ENCODE measurements at places on chromosomes 4 and X. TPM values are rescaled to one million over a fixed set of nuclear protein-coding genes. Genes with fewer than 3 reads are reported as not detected.

- DNase-seq: no peak
Observed at GRCh38 chr4:11813951-11814446, 385.3 kb upstream of the HS3ST1 start.

GRCh38 chr4:124469981-124470380 lies 242.6 kb downstream of the ANKRD50 start:
- no peak for DNase-seq

GRCh38 chr4:113223001-113223400 lies 173.5 kb downstream of the ANK2 start:
- no peak for DNase-seq

DNA sequence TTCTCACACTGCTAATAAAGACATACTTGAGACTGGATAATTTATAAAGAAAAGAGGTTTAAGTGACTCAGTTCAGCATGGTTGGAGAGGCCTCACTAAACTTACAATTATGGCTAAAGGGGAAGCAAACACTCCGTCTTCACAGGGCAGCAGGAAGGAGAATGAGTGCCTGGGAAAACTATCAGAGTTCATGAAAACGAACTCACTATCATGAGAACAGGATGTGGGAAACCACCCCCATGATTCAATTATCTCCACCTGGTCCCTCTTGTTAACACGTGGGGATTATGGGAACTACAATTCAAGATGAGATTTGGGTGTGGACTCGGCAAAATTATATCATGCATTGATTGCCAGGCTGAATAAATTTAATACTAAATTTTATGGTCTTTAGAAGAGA lies 592.7 kb downstream of the GRXCR1 start:
- no peak for DNase-seq

DNA sequence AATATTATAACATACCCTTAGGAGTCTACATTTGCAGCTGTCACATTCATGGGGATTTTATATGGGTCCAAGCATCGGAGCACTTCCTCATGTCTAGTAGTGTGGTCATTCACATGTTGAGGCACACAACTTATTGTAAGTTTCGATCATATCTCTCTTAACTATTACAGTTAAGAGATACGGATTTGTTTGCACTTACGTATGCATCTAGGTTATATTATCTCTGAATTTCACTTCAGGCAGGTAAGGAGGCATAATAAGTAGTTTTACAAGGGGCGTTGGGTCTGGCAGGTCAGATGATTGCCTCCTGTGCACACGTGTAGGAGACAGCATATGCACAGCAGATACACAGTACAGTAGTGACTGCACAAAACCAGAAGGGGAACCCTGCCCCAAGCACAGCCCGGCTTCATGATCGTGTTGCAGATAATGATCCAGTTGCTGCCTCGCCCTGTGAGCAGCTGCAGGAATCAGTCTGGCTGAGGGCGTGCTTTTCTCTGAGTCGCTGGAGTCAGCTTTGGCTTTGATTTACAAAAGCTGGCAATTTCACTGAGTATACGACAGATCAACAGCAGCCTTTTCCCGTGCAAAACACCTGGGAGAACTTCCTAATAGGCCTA lies 302.9 kb upstream of the GATB start:
- DNase-seq: no peak

GRCh38 chr4:4913147-4913561 lies 53.7 kb downstream of the MSX1 start:
- DNase-seq: no peak

DNA sequence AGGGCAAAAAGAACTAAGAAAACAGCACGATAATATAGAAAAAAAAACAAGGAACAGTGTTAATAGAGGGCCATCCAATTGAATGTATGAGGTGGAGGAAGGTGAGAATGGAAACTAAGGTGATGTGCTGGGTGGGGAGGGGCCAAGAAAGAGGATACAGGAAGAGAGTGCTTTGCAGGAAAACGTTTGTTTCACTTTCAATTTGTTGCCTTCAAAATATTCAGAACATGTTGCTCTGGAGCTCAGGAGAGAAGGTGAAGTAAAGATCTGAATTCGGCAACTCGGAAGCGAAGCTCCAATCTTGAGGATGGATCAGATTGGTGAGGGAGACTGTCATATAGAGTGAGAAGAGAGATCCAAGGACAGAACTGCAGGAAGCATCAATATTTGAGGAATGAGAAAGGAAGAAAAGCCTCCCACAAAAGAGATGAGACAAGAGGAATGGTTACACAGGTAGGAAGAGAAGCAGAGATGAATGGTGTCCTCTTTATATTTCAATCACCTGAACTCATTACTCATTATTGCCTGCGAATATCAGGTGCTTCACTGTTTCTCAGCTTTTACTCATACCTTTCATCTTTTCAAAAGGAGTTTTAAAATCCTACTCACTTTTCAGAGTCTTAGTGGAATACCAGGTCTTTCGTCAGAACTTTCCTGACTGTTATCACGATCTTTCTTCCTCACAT lies 14.7 kb upstream of the SEC24D start:
- peak; percentile 55 for DNase-seq

DNA sequence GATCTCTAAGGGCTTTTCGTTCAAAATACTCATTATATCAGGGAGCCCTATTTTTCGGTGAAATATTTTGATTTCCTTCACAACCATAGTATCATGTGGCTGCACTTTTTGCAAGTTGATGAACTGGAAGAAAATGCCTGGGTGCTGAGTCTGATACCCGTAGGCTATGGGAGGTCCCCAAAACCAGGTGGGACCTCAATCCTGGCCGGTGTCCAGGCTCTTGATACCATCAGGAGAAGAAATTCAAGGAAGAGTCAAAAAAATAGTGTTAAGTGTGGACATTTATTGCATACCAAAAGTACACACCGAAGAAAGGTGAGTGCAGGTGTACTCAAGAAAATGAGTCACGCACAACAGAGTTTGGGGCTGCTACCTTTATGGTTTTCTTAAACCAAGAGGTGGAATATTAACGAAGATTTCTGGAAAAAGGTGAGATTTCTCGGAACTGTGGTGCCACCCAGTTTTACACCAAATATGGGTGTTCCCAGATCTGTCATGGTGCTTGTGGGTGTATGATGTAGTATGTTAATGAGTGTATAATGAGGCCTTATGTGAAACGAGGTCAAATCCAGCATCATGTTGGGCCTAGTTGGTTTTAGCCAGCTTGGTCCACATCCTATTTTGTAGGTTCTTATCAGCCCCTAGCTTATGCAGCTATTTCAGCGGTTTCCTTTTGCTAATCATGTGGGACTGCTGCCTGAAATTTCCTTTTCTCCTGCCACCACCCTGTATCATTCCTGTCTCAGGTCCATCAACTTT lies 29.9 kb downstream of the VCX2 start:
- DNase-seq: no peak

GRCh38 chr4:2755821-2756690 lies at the start of gene TNIP2:
TSS of gene TNIP2 (minus strand) at chr4:2756336. CDS start at chr4:2756289, 47 bp downstream.
- DNase-seq: peak; percentile 84

GRCh38 chrX:35829501-35829900 lies 31.4 kb downstream of the MAGEB16 start:
- DNase-seq: no peak

DNA sequence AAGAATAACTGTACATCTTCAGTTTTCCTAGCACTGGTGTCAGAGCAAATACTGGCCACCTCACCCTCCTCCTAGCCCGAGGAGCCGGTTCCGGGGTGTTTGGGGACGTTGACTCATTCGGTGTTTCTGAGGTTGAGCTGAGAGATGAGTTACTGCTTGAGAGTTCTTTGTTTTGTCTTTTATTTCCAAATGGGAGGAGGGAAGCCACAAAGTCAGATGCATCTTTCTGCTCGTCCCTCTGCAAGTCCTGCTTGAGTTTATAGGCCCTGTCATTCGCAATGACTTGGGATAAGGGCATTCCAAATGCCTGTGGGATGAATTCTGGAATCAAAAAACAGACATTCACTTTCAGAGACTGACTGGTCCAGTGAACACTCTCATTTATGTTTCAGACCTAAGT lies 77.5 kb downstream of the HCCS start:
- no peak for DNase-seq

DNA sequence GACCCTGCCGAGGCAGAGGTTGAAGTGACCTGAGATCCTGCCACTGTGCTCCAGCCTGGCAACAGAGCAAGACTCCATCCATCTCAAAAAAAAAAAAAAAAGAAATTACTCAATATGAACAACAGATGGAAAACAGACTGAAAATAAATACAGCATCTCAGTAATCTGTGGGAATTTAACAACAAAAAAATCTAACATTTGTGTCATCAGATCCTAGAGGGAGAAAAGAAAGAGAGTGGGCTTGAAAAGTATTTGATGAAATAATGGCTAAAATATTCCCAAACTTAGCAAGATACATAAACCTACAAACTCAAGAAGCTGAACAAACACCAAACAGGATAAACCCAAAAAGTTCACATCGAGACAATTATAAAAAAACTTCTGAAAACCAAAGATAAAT lies 84.7 kb downstream of the CENPC start:
- no peak for DNase-seq

- no peak for DNase-seq
Observed at GRCh38 chr4:88599298-88599697, 7.0 kb downstream of the HERC3 start.

DNA sequence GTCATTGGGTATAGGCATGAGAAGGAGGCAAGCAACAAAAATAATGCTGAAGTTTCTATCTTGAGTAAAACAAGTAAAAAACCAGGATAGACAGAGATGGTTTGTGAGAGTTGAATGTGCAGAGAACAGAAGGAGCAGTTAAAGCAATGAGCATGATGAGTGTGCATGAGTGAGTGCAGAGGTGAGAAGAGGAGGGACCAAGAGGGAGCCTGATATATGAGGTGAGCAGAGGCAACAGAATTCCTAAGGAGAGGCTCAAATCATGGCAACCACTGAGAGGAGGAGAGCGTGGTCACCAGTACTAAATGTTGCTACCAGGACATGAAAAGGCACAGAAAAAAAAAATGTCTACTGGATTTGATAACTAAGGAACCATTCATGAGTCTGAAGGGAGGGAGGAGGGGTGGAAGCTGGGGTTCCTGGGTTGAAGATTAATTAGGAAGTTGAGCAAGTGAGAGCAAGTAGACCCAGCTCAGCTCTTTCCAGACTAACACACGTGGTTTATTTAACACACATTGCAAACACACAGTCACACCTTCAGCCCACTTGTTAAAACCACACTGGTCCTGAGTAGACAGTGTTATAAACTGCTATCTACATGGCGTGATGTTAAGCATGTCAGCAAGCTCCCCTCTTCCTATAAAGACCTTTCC lies 69.0 kb upstream of the IQCM start:
- no peak for DNase-seq

CXCL8 gene
- total RNA-seq: 0.42 TPM

GNRHR gene
- total RNA-seq: not detected

SUPT20HL1 gene
- total RNA-seq: not detected

SHOX gene
- not detected for total RNA-seq

NOA1 gene
- 22.0 TPM for total RNA-seq

GUCY1B1 gene
- total RNA-seq: 0.18 TPM
